Activated T-helper 17 cell treated with anti-CD3 and anti-CD28 coated beads, Interleukin-2, amount 50 U/mL, for 72 hours (primary cell): ENCODE measurements at places on chromosomes 6 and 20.

DNA sequence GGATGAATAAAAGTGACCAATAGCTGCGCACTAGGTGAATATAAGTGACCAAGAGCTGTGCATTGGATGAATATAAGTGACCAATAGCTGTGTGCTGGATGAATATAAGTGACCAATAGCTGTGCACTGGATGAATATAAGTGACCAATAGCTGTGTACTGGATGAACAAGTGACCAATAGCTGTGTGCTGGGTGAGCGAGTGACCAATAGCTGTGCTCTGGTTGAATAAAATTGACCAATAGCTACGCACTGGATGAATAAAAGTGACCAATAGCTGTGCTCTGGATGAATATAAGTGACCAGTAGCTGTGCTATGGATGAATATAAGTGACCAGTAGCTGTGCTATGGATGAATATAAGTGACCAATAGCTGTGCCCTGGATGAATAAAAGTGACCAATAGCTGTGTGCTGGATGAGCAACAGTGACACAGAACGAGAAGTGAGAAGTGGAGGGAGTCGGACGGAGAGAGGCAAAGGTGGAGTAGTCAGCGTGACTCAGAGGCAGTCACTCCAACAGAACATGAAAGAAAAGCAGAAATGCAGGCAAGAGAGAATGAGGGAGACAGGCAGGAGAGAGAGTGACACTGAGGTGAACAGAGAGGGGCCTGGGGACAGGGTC is 38.5 kb downstream of the RBM38 start:
- peak; percentile 48 for ATAC-seq

DNA sequence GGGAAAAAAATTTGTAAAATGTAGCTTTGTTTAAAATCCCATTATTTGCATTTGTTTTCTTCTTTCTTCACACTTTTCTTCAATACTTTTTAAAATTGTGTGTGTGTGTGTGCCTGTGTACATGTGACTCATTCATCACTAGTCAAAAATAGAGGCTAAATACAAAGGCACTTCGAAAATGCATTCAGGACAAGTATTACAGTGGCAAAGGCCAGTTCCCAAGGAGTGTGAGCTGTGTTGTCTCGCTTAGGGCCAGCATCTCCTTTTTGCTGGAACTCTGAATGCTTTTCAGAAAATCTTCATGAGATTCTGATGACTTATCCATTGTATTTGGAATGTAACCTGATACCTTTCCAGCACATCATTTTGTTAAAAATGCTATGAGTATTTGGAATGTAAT is 288.5 kb upstream of the CNR1 start:
- ATAC-seq: no peak

DNA sequence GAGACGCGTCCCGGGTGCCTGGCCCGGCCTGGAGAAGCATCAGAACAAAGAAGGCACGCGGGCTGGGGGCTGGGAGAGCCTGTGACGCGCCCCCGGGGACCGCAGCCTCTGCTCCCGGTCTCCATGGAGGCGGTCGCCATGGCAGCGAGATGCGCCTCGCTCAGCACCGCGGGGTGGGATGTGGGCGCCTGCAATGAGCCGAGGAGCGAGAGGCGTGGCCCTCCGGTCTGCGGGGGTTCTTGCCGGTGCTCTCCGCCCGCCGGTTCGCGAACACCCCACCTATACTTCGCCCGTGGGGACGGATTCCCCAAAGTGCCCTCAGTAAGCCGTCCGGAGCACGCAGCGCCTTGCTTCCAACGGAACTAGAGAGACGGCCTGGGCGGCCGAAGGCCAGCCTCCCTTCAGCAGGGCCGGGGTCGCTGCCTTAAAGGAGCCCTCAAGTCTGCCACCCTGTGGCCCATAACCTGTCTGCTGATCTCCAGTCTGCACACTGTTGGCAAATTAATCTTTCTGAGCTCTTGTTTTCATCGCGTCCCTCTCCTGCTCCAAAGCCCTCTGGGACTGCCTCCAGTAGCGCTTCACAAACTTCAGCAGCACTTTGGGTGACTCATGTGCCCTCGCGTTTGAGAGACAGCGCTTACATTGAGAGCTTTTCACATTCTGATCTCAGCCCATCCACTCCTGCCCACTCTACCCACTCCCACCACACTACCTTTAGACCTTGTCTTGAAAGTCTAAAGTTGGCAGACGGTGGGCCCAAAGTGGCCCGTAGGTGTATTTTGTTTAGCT is 983 bp upstream of the ADISSP start:
- peak; percentile 65 for ATAC-seq

DNA sequence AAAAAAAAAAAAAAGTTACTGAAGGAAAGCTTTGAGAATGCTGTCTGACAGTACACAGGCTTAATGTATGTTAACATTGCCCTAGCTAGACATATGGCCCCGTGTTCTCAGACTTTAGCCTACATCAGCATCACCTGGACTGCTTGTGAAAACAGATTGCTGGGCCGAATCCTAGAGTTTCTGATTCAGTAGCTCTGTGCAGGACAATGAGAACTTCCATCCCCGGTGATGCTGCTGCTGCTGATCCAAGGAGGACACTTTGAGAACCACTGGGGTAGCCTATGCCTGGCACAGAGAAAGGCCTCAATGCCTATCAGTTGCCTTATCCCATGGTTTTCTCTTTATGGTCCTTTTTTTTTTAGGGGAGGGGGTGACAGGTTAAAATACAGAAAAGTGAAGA is 1.6 kb downstream of the HCK start:
- no peak for ATAC-seq

- ATAC-seq: no peak
These were observed 34.0 kb downstream of the KDM1B start for GRCh38 chr6:18189196-18189595.

DNA sequence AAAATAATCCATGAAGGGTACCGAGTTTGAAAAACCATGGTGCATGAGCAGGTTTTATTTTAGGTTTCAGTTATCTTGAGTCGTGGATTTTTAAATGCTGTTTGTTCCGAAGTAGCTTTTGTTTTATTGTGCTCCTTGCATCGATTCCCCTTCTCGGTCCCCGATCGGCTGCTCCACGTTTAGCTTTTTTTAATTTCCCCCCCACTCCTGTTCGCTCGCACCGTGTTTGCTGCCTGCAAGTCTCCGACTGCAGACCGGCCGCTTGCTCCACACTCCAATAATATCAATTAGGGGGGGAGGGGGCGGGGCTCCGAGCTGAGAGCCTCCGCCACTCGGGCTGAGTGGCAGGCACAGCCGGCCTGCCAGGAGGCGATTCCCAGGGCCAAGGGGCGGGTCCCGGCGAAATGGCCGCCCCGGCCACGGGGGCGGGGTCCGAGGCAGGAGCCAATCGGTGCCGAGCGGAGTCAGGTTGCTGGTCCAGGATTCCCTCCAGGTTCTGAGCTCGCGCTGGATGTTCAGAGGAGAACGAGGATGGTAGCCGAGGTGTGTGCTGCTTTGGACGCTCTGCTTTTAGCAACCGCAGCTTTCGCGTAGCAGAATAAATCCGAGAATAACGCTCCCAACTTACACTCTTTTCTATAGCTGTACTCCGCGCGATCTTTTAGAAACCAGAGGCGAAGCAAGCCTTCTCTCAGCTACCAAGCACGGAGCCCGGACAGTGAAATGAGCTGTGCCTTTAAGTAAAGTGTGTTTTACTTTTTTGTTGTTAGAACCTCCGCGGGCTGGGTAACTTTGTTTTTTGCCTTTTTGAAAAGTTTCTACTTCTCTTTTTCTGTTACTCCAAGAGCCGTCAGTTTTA is at the start of gene EPHA7:
Gene EPHA7, minus strand, starts transcription at position 256 of the 859 bp plus-strand sequence. Its CDS starts 218 bp downstream, at position 38.
- ATAC-seq: peak; percentile 69

- no peak for ATAC-seq
These were observed 12.6 kb downstream of the SERPINB6 start for GRCh38 chr6:2958776-2959175.

DNA sequence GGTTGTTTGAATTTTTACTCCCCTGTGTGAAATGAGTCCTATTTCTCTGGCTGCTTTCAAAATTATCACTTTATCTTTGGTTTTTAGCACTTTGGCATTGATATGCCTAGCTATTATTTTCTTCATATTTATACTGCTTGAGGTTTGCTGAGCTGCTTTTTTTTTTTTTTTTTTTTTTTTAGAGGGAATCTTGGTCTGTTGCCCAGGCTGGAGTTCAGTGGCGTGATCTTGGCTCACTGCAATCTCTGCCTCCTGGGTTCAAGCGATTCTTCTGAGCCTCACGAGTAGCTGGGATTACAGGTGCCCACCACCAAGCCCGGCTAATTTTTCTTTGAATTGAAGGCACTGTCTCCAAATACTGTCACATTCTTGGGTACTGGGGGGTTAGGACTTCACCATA is 40.6 kb downstream of the STXBP5 start:
- ATAC-seq: no peak

DNA sequence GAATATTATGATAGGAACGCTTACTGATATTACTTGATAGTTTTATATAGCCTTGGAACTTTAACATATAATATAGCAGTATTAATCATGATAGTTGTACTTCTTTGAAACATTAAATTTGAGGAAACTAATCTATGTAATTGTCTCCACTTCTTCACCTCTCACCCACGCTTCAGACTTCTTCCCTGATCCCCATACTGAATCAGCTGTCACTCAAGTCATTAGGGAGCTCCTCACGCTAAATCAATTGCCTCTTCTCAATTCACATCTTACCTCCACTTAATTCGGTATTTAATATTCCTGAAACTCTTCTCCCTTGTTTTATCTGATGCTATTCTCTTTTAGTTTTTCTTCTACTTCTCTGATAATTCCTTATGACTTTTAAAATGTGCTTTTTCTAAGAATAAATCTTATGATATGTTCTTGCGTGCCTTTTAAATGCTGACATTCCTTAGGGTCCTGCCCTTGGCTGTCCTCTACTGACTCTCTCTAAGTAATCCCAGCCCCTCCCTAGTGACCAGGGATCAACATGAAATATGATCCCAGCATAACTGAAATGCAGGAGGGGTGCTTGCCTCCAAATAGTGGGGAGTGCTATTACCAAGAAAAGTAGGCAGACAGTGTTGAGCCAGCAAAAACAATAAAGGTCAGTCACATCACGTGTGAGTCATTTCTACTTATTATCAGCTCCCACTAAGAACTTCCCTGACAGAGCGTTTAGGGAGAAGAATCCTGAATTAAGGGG is 9.9 kb downstream of the ANKRD66 start:
- no peak for ATAC-seq

- ATAC-seq: no peak
These were observed 7.6 kb downstream of the GNAS-AS1 start for GRCh38 chr20:58843128-58843556.

DNA sequence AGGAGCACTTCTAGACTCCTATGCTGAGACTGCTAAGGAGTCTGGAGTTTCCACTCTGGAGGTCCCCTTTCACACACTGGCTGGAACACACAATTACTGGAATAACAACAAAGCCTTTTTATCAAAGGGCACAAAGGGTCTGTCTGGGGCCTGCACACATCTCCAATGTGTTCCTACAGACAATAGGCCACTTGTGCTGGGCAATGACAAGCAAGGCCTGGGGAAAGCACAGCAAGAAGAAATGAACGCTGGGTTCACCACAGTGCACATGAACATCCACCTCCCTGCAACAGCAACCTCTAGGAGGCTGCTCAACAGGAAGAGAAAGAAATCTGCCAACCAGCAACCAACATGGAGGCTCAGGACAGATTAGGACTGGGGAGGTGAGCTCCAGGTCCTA is 43.9 kb downstream of the TRPC4AP start:
- ATAC-seq: no peak
